ENCODE measurements at places on chromosomes 11 and 22.
A peak's percentile ranks its signal among the peaks of the same experiment; 100 is the strongest.

DNA sequence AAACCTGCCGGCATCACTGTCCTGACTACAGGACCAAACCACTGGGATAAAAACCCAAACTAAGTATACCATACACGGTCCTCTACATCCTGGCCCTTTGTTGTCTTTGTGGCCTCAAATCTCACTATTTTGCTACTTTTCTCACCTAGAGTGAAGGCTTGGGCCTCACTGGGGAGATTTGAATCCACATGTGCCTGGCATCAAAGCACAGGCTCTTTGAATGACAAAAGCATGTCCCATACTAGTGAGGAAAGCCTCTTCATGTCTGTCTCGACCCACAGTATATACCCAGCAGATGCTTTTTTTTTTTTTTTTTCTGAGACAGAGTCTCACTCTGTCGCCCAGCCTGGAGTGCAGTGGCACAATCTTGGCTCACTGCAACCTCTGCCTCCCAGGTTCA, 72.5 kb upstream of the DRD2 start:
- DNase-seq, result no peak

DNA sequence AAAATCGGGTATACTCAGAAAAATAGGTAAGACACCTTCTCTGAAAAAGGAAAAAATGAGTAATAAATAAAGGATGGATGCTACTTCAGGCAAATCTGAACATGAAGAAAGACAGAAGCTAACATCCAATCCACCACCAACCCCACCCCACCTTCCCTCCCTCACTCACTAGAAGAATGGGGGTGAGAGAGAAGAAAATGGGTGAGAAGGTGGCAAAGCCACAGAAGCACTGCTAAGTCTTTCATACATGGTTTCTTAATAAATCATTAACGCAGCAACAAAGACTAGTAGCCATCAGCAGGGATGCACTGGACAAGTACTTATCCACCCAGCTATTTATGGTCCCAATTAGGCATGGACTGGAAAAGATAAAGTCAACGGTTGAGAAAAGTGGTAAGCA, 5.9 kb downstream of the FHIP1B start:
- no peak for DNase-seq

- DNase-seq, result no peak
Observed at GRCh38 chr11:282171-282570, 4.0 kb downstream of the NLRP6 start.

- DNase-seq, result no peak
Observed at GRCh38 chr11:102395720-102396393, 48.8 kb downstream of the BIRC2 start.

- DNase-seq, result no peak
Observed at GRCh38 chr11:135004495-135004894, 592.5 kb upstream of the B3GAT1 start.

- no peak for DNase-seq
Observed at GRCh38 chr11:11163236-11163635, 189.8 kb downstream of the CSNK2A3 start.

- DNase-seq, result no peak
Observed at GRCh38 chr11:13289081-13289480, 11.5 kb downstream of the BMAL1 start.

- DNase-seq, result no peak
Observed at GRCh38 chr11:87301785-87302540, 264.2 kb downstream of the TMEM135 start.

GRCh38 chr11:107785401-107785800, 73.2 kb downstream of the SLC35F2 start:
- no peak for DNase-seq

DNA sequence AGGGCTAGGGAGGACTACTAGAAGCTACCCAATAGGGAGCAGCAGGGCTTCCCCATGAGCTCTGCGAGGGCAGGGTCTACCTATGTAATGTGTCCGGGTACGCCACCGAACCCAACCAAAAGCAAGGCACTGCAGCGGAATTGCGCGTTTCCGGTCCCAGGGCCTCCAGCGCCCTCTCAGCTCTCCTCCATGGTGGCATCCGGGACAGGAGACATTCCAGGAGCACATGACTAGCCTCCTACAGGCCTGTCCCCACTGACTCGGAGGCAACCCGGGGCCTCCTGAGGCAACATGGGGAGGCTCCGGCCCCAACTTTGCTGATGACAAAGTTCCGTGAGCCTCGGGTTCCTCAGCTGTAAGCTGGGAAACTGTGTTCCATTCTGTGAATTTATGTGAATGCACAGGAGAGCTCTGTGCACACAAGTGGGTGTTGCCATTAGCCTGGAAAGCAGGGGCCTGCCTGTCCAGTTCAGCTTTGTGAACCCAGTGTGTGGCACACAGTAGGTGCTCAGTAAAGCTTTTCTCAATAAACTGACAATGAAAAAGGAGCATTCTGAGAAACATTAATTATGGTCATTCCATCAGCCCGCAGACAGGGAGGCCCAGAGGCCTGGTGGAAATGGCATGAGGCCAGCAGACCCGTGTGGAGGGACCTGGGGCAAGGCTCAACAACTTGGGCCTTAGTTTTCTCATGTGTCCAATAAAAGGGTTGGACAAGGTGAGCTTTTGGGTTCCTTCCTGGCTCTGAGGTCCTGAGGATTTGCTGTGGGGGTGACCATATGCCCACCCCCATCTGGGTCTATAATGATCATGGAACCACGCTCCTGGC, 50.3 kb downstream of the CHRDL2 start:
- no peak for DNase-seq

GRCh38 chr11:47857892-47858543, 9.9 kb upstream of the NUP160 start:
- peak; percentile 27 for DNase-seq

Data from hepatocyte (in vitro differentiated cells).